AML-193 (cell line): ENCODE measurements at places on chromosomes 1 and 21.
A peak's percentile ranks its signal among the peaks of the same experiment; 100 is the strongest.

- DNase-seq, result no peak
These were observed 61.4 kb downstream of the EPHB2 start for GRCh38 chr1:22772014-22772413.

DNA sequence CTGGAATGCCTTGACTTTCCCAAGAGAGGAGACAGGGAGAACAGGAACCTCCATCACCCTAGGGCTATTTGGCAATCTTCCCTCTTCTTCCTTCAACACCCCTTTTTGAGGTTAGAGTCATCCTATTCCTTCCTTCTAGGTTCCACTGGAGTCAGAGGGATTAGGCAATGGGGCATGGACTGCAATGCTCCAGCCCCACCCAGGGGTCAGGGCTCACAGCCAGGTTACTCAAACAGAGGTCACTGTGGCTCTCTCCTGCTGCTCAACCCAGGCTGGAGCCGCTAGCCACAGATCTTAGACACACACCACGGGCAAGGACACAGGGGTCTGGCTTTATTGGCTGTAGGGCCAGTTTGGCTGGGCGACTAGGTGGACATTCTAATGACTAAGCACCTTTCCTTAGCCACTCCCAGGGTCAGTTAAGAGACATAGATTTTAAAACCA lies 145.5 kb upstream of the NRIP1 start:
- DNase-seq, result peak; percentile 29

DNA sequence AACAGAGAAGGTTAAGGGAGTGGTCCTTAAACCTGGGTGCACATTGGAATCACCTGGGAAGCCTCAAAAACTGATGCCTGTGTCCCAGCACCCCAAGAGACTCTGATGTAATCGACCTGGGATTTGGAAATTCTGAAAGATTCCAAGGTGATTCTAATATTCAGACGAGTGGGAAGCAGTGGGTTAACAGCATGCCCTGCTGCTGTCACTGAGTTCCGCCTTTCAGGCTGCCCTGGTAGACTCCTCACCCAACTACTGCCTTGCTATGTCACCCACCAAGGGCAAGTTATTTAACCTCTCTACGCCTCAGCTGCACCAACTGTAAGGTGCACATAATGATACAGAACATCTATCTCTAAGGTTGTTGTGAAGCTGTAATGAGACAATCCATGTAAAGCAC lies 59.2 kb downstream of the CD34 start:
- no peak for DNase-seq

- no peak for DNase-seq
These were observed 3.9 kb upstream of the CLCA1 start for GRCh38 chr1:86464819-86465218.

DNA sequence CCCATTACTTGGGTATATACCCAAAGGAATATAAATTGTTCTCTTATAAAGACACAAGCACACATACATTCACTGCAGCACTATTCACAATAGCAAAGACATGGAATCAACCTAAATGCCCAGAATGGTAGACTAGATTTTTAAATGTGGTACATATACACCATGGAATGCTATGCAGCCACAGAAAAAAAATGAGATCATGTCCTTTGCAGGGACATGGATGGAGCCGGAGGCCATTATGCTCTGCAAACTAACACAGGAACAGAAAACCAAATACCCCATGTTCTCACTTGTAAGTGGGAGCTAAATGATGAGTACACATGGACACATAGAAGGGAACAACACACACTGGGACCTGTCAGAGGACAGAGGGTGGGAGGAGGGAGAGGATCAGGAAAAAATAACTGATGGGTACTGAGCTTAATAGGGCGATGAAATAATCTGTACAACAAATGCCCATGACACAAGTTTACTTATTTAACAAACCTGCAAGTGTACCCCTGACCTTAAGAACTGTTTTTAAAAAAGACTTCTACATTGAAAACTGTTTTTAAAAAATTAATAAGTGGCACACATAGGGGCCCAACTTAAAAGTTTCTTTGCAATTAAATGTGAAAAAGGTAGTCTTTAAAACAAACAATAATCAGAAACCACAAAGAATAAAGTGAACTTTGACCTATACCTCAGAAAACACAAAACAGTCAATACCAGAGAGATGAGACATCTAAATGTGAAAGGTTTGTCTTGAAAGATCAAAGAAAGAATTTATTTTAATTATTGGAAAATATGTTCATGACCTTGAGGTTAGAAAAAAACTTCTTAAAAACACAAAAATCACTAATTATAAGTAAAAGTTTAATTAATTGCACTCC lies 75.2 kb downstream of the CDC42BPA start:
- DNase-seq, result no peak

DNA sequence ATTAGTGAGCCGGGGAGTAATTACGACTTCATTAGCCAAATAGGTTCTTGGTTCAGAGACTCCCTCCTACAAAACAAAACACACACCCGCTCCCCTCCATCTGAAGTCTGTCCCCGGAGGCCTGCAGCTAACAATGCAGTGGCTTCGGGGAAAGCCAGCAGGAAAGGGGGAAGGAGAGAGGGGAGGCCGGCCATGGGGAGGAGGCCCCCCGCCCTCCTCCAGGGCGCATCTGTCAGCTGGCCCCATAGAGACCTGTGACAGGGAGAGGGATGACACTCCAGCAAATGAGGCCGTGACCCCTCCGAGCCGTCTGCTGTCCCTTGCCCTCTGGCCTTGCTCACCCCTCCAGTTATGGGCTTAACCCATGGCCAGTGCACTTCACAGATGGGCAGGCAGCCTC lies 12.1 kb upstream of the CNTN2 start:
- DNase-seq, result no peak

GRCh38 chr1:24105368-24106160 lies 6.4 kb downstream of the MYOM3 start:
- DNase-seq, result no peak

- DNase-seq, result no peak
These were observed 3.8 kb downstream of the SMG7 start for GRCh38 chr1:183476081-183476480.

DNA sequence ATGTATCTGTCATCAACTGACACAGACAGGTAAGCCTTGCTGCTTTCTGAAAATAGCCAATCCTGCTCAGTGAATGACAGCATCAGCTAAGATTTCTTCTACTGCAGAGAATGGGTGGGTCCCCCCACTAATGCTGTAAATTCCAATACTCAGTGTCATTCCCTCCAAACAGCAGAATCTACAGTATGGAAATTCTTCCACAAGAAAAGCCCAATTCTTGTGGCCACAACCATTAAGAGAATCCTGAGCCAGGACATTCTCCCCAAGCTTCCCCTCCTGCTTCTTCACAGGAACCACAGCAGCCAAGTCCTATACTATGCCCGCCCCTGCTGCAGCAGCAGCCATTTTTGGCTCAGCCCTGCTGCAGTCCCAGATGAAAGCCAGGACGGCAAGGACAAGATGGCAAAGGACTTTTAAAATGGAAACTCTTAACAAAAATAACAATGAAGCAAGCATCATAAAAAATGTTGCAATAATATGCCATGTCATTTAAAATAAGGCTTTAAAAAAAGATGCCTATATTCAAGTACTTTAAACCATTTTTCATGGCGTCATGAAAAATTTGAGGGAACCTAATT lies 26.8 kb downstream of the EIF4G3 start:
- no peak for DNase-seq

DNA sequence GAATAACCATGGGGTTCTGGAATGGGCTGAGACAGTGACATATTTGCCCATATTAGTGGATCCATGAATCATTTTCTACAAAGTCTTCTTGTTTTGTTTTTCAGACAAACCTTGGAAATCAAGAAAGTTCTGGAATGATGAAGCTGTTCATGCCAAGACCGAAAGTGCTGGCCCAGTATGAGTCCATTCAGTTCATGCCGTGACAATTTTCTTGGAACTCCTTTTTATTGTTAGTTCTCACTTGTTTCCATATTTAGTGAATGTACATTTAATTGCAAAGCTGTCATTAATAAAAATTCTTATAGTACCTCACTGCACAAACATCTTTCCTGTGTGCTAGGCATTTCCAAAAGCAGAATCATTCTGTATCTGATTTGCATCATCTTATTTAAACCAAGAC lies 100.6 kb upstream of the KCNJ15 start:
- no peak for DNase-seq

DNA sequence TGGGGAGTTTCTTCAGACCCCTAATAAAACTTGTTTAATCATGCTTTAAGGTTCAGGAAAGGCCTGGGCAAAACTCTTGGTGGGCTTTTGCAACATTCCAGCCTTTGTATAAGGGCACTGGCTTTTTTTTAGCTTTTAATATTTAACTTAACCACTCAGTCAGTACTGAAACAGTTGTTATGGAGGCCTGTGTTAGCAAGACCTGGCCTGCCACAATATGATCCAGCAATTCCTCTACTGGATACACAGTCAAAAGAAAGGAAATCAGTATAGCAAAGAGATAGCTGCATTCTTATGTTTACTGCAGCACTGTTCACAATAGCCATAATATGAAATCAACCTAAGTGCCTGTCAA lies 75.1 kb upstream of the COG2 start:
- no peak for DNase-seq

- no peak for DNase-seq
These were observed 198.2 kb upstream of the APP start for GRCh38 chr21:26368591-26369320.

- no peak for DNase-seq
These were observed 17.7 kb downstream of the CMPK1 start for GRCh38 chr1:47351305-47351704.

DNA sequence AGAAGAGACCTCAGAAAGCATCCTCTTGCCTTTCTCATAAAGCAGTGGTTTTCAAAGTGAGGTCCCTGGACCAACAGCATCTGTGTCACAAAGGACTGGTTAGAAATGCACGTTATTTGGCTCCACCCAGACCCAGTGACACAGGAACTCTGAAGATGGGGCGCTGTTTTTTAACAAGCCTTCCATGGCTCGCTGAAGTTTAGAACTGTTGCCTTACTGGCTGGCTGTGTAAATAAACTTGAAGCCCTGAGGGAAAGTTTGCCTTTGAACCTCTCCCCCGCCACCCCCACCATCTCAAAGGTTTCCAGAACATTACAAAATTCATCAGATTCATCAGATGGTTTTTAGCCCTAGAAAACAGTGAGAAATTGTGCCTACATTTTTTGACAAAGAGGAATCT lies 21.8 kb upstream of the IKBKE start:
- DNase-seq, result no peak

GRCh38 chr21:33441489-33442477 lies 38.0 kb downstream of the TMEM50B start:
- DNase-seq, result no peak

DNA sequence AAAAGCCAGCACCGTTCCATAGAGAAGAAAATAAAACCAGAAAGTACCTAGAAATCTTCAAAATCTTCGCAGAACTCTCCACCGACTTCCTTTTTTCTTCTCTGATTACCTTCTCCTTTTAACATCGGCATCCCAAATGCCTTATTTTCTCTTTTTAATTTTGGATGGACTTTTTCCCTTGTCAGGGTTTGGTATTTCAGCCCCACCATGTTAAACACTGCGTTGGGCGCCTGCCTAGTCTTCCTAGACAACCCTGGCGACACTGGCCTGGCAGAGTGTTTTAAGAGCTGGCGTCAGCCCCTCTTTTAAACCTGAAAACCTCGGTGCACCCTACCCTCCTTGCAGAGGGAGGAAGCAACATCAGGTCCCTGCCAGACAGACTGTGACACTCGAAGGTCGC lies 66.0 kb upstream of the EFHD2 start:
- DNase-seq, result no peak

DNA sequence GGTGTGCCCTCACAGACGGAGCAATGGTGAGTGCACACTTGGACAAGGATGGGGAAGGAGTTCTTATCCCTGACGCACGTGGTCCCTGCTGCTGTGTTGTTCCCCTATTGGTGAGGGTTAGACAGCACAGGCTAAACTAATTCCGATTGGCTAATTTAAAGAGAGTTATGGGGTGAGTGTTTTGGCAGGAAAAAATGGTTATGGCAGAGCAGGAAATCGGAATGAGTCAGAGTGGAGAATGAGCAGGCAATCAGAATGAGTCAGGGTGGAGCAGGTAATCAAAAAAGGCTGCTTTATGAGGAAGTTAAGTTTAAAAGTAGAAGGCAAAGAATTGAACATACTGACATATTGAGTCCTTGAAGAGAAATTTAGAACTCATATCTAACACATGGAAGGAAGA lies 100.5 kb downstream of the NGF start:
- no peak for DNase-seq

DNA sequence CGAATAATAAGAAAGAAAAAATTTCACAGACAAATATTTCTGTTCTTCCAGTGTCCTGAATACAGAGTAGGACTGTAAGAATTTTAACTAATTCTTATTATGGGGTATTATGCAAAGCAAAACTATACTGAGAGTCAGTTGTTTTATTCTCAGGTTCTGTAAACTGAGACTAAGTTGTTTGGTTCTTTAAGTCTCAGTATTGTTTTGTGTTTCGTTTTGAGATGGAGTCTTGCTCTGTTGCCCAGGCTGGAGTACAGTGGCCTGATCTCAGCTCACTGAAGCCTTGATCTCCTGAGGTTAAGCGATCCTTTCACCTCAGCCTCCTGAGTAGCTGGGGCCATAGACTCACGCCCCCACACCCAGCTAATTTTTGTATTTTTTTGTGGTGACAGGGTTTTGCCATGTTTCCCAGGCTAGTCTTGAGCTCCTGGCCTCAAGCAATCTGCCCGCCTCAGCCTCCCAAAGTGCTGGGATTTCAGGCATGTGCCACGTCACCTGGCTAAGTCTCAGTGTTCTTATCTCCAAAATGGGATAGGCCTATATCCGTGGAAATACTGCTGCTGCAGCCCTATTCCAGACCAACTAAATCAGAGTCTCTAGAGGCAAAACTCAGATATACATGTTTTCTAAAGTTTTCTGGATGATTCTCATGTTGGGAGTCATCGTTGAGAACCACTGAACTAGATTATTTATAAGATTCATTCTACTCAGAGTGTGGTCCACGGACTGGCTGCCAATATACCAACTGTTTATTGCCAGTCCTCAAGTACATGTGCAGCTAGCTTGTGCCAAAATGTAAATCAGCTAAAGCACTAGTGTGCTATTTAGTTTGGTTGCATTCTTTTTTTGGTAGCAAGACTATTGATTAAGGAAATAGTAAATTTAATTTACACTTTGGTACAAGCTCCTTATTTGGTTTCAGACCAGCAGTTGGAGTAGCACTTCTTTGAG lies 116.6 kb downstream of the HS2ST1 start:
- DNase-seq, result no peak

- no peak for DNase-seq
These were observed 31.9 kb upstream of the COL6A2 start for GRCh38 chr21:46065914-46066551.

- peak; percentile 31 for DNase-seq
These were observed 6.5 kb upstream of the ATP1A2 start for GRCh38 chr1:160108888-160109662.

- no peak for DNase-seq
These were observed 58.1 kb upstream of the IGSF5 start for GRCh38 chr21:39686646-39687468.

- no peak for DNase-seq
These were observed 4.0 kb downstream of the USP24 start for GRCh38 chr1:55210990-55211801.

DNA sequence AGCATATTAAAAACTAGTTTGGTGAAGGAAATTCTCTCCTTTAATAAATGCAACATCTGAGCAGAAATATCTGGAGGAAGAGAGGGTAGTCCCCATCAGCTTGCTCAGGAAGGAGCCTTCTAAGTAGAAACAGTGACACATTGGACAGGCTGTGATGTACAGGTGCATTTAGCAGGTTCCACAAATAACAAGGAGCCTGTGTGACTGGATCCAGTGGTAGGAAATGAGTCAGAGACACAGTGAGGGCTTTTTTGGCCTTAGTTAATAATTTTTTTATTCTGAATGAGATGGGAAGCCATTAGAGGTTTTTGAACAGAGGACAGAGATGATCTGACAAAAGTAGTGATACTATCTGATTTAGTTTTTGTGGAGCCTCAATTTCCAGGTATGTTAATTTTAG lies 738.9 kb upstream of the PTBP2 start:
- no peak for DNase-seq

GRCh38 chr1:200374569-200375295 lies 35.1 kb downstream of the ZNF281 start:
- no peak for DNase-seq
